Renal cortical epithelial cell (primary cell): ENCODE measurements at places on chromosomes 6 and 20.

DNA sequence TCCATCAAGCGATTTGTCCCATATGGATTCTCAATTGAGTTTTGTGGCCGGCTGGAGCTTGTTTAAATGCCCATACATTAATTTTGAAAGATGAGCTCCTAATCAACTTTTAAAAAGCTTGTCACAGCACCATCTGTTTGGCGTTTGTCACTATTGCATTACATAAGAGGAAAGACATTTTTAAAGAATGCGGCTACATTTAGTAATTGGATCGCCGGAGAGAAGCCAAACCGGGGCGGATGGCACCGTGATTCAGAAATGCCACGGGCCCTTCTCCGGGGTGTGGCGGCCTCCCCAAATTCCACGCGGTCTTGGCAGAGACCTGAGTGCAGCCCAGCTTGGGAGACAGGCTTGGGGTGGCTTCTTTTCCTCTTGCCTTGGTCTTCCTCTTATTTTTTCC lies 67.7 kb upstream of the ZNFX1 start:
- DNase-seq: peak; percentile 8

GRCh38 chr20:11395581-11395980 lies 522.1 kb upstream of the BTBD3 start:
- no peak for DNase-seq

DNA sequence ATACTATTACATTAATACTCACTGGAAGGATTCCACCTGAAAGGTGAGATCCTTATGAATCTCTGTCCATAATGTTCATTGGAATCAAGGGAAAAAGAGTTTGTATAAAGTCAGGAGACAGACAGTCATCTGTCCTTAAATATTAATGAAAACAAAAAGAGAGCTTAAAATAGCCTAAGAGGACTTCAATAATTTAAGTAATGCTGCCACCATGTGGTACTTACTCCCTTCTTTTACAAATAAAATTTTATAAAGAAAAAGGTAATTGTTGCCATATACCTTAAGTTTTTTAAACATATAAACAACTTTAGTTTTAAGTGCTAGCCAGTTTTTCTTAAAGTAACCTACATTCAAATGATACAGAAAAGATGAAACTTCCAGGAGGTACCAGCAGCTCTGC lies 5.1 kb downstream of the BLOC1S5 start:
- peak; percentile 75 for DNase-seq

DNA sequence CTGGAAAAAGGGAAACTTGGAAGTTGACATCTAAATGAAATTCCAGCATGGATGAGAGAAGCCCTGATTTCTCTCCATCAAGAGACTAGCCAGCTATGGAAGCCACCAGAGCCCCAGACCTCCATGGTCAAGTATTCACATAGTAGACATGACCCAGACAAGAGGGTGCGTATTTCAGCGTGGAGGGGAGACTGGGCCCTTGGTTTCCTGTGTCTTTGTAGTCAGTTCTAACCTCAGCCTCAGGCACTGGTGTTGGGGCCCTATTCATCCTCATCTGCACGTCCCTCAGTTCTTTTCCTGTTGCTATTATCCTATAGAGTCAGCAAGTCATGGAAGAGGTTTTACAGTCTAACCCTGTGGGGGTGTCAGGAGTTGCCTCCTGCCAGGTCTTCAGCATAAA lies 12.5 kb downstream of the GNL1 start:
- no peak for DNase-seq
